ENCODE measurements at places on chromosomes 7 and 10. TPM values are rescaled to one million over a fixed set of nuclear protein-coding genes. Genes with fewer than 3 reads are reported as not detected.
A peak's percentile ranks its signal among the peaks of the same experiment; 100 is the strongest.

Gene SLC16A9
- 1.2 TPM for total RNA-seq

- DNase-seq, result no peak
Observed at GRCh38 chr7:116239434-116239833, 29.1 kb downstream of the TES start.

Gene LBX1
- not detected for total RNA-seq

DNA sequence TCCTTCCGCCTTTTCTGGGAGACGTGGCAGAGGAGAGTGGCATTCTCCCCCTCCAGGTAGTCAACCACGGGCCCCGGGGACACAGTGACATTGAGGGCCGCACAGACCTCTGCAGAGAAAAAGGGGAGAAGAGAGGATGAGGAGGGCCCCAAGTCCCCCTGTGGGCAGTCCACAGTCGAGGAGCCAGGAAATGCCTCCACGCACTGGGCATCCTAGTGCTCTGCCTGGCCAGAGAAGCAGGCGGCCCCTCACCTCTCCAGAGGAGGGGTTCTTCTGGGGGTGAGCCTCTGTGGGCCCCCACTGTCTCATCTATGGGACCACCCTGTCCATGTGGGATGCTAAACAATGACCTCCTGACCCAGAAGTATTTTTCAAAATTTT lies 7.4 kb downstream of the VSTM4 start:
- DNase-seq, result no peak

Gene HOXA10
- total RNA-seq, result not detected

DNA sequence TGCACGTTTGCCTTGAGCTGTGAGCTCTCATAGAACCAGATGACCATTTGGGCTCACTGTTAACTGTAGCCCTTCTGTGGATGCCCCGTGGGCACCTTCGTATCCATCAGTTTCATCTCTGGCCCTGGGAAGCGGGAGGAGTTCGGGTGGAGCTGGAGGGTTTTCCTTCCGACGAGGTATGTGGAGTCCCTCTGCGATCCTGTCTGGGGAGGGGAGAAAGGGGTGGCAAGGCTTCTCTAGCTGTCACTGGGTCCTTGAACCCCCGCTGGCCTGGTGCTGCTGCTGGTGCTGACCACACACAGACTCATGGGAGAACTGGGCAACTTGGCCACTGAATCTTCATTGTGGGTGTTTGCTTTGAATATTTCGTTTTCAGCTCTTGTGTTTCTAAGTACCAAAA lies 32.7 kb downstream of the INPP5A start:
- no peak for DNase-seq

DNA sequence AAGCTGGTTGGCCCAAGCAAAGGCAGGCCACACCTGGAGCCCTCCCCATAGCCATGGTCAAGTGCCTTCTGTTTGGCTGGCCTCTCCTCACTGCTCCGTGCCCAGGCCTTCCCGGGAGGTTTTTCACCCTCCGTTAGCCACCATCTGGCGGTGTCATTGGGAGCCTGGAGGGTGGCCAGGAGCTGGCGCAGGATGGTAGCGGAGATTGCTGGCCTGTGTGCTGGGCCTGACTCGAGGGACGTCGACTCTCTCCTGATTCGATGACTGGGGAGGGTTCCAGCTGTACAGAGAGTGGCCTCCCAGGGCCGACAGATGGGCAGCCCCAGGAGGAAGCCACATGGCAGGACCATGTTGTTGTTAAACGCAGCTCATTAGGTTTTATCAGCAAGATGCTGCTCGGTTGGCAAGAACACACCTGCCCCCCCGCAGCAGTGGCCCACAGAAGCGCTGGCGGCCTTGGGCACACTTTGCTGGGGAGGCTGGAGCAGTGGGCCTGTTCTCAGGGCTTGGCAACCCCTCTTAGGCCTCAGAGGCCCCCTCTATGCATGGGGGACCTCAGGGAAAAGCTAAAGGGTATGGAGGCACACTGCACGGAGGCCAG lies 64.0 kb upstream of the CACUL1 start:
- no peak for DNase-seq

DNA sequence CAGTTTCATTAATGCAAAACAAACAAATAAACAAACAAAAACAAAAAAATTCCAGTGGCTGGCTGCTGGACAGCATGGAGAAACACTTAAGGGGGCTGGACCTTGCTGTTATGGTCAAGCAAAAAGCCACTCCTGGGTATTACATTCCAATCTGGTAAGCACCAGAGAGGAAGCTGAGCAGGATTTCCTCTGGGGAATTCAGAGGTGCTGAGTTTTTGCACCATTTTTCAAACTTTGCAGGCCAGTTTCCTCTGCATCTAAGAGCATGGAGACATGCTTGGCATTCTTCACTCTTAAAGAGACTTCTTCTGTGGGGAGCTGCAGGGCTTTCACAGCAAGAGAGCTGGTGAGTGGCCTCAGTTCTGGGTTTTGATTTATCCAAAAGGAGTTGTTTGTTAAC lies 84.5 kb downstream of the FZD1 start:
- DNase-seq, result no peak

GRCh38 chr7:83362871-83363550 lies 200.3 kb upstream of the PCLO start:
- DNase-seq, result no peak

Gene POLR2J2
- 13.2 TPM for total RNA-seq

DNA sequence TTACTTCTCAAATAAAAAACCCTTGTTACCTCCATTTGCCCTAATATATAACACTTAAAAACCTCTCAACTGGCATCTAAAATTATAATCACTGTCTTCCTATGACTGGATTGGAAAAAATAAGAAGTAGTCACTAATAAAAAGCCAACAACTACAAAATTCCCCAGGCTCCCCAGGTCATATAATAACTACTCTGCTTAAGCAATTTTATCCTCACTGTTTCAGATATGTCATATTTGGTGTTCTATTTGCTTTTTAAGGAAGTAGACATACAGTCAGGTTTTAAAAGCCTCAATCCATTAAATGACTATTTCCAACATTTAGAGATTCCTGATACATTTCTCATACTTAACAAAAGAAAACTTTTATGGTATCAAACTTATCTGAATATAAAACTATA lies 2.4 kb downstream of the H2AZ2 start:
- no peak for DNase-seq

DNA sequence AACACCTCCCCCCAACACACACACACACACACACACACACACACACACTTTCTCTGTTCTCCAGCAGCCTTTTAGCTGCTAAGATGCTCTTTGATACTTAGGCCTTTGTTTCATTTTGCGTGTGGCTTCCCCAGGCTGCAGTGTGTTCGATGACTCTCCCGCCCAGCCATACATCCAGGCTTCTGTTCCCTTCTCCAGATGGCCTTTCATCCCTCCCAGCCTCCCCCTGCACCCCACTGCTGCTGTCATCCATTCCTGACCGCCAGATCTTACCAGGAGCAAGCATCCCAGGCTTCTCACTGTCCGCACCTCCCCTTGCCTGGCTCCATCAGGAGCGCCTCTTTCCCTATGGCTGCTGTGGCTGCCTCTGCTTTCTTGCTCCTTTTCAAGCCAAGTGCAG lies 77.8 kb upstream of the PPIF start:
- no peak for DNase-seq

Gene FMC1
- 9.9 TPM for total RNA-seq

Gene ENTPD1
- 4.4 TPM for total RNA-seq

- DNase-seq, result no peak
Observed at GRCh38 chr7:19377611-19378344, 232.6 kb upstream of the FERD3L start.

DNA sequence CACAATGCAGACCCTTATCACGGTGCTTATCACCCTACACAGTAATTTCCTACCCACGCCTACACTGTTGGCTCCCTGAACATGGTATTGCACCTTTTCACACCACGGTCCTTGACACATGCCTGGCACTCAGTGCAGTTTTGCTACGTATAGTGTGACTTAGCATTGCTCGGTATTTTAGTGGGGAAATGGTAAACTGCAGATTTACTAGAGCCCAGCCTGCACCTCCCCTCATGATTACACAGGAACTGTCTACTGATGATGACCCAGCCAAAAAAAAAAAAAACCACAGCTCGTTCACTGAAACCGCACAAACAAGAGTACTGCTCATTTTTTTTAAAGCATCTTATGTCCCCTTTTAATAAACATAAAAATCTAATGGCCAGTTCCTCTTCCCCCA lies 124.2 kb upstream of the ZNF746 start:
- DNase-seq, result peak; percentile 72

DNA sequence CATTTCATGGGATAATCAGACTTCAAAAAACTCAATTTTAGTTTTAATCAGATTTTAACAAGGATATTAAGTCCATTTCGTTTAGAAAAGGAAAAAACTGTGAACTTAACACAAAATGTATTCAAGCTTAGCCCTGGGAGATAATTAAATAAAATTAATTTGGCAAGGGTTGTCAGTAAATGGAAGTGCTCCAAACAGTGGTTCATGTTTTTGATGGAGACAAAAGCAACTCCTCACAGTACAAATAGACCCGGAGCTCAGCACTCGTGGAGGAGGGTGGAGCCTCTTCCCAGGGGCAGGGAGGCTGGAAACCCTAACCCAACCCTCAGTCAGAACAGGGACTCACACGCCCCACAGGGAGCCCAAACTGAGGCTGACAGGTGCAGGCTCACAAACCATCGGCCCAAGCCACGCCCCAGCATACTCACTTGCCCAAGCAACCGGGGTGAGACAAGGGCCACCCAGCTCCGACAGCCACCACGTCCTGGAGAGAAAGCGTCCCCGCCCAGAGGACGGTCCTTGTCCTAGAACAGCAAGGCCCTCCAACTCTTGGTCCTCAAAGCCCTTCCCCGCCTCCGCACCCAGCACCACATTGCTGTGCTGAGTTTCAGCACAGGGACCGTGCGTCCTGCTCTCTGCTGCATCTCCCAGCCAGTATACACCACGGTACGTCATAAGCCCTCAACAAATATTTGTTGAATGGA lies 39.8 kb downstream of the MAD1L1 start:
- DNase-seq, result no peak

DNA sequence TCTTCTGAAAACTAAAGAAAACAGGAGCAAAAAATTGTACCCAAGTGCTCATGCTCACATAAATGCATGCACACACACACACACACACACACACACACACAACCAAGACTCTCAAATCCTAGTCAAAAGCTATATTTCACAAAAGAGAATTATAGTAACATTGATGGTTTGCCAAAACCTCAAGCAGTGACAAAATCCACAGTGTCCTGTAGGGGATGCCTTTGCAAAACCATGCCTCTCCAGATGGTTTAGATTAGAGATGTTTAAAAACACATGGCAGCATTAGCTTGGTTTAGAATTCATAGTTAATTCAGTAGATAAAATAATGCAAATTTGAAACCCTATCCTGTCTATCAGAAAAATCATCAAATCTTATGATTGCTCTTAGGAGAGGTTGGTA lies 232.2 kb downstream of the DYNC1I1 start:
- no peak for DNase-seq

Gene CXCL12
- total RNA-seq, result not detected

DNA sequence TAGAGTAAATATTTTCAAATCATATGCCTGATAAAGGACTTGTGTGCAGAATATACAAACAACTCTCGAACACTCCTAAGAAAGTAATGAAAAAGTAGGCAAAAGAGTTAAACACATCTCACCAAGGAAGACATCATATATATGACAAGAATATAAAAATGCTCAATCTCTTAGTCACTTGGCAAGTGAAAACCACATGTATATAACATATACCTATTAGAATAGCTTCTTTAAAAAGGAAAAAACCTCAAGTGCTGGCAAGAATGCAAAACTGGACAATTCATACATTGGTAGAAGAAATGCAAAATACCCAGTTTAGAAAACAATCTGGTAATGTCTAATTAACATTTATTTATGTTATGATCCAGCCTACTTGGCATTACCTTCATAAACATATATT lies 146.6 kb upstream of the DGKB start:
- no peak for DNase-seq

- no peak for DNase-seq
Observed at GRCh38 chr10:117363028-117363427, 12.2 kb downstream of the PDZD8 start.

GRCh38 chr7:116802746-116803152 lies 59.6 kb upstream of the CAPZA2 start:
- DNase-seq, result peak; percentile 60

Gene WEE2
- total RNA-seq, result not detected

- no peak for DNase-seq
Observed at GRCh38 chr10:74863551-74863950, 37.2 kb downstream of the KAT6B start.

DNA sequence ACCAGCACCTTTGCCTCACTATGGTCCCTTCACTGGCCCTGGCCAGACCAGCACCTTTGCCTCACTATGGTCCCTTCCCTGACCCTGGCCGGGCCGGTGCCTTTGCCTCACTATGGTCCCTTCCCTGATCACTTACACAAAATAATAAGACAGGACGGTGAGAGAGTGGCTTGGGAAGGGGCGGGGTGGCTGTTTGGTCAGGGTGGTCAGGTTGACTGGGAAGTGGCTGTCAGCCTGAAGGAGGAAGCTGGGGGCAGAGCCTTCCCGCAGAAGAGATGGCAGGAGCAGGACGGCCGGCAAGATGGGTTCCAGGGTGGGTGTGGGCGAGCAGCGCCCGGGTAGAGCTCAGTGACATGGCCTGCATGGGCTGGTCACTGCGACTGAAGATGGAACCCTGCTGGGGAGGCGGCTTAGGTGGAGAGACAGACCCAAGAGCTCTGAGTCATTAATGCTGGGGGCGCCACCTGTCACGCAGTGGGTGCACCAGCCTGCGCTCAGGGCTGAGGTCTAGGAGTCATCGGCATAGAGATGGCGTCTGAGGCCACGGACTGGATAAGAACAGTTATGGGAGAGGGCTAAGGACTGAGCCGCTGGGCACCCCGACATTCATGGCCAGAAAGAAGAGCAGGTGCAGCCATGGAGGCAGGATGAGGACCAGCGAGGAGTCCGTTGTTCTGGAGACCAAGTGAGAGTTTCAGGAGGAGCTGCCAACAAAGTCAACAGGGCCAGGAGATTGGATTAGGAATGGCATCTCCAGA lies 91.8 kb downstream of the CHST15 start:
- no peak for DNase-seq

- DNase-seq, result no peak
Observed at GRCh38 chr7:767580-767940, 40.5 kb upstream of the PRKAR1B start.

Gene TMEM139
- 1.6 TPM for total RNA-seq

GRCh38 chr7:30548845-30549244 lies 44.2 kb upstream of the GGCT start:
- DNase-seq, result peak; percentile 50

- no peak for DNase-seq
Observed at GRCh38 chr7:7265081-7266075, 83.0 kb downstream of the C1GALT1 start.

GRCh38 chr7:137970253-137970975 lies 31.5 kb downstream of the CREB3L2 start:
- DNase-seq, result no peak

DNA sequence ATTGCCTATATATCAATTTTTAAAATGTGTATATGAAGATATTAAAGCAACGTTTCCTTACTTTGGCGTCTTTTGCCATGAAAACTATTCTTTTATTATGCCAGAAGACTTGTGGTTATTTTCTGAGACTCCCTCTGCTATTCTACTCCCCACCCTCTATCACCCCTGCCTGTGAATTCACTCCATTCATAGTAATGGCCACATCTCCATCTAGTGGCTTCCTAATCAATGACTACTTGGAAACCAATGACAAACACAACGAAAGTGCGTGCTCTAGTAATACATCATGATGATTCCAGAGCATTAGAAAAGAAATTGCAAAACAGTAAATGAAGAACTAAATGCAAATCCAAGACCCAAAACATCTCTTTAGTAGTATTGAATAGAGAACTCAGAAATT lies 186.7 kb upstream of the HGF start:
- DNase-seq, result no peak

GRCh38 chr10:124086787-124087671 lies 6.4 kb downstream of the CHST15 start:
- no peak for DNase-seq

All from activated CD8-positive, alpha-beta T cell treated with anti-CD3 and anti-CD28 coated beads for 36 hours (primary cell).